ENCODE measurements at places on chromosomes 6 and 20.

- DNase-seq: no peak
Observed at GRCh38 chr6:82196161-82196560, 51.4 kb downstream of the IBTK start.

DNA sequence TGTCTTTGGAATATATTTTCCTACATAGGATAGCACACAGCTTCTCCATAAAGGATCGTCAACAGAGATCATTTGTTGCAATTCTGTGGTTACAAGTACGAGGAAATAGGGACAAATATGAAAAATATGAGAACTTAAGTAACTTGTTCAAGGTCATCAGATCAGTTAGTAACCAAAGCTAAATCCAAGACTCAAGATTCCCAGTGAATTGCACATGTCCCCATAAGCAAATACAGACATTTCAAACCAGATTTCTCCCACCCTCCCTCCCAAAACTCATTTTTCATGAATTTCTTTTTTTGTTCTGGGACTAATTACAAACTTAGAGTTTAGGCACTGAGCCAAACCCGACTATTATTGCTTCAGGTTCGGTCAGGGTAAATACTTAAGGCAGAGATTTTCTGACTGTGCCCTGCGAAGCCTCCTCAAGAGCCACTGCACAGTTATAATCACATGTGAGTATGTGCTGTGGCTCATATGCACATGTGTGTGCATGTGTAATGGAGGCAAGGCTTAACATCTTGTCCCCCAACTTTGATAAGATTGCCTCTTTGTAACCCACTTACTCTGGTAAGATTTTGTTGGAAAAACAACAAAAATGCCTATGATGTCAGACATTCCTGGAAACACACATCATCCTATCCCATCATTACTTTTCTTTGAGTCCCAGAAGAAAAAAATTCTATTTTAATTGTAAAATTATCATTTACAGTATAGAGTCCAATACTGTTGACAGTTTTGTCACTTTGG, 216.2 kb downstream of the CD83 start:
- no peak for DNase-seq

- no peak for DNase-seq
Observed at GRCh38 chr6:166556863-166557322, 29.6 kb downstream of the RAMACL start.

GRCh38 chr6:3873051-3873450, 23.9 kb downstream of the FAM50B start:
- DNase-seq: no peak

GRCh38 chr6:36701401-36701991, 3.9 kb downstream of the RAB44 start:
- no peak for DNase-seq

- peak; percentile 71 for DNase-seq
Observed at GRCh38 chr6:35415065-35415891, 36.9 kb upstream of the FANCE start.

DNA sequence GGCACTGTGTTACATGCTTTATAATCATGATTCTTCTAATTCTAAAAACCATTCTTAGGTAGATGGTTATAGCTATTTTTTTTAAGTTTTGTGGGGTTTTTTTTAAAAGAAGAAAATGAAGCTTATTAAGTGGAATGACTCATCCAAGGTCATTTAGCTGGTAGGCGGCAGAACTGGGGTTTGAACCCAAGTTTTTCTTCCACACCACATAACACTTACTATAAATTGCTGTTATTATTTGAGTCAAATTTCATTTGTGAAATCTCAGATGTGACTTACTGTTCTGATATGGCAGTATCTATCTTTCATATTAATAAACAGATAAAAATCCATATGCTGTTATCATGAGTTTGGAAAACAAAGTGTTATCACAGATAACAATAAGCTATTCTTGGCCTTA, 10.4 kb upstream of the COL10A1 start:
- DNase-seq: no peak

DNA sequence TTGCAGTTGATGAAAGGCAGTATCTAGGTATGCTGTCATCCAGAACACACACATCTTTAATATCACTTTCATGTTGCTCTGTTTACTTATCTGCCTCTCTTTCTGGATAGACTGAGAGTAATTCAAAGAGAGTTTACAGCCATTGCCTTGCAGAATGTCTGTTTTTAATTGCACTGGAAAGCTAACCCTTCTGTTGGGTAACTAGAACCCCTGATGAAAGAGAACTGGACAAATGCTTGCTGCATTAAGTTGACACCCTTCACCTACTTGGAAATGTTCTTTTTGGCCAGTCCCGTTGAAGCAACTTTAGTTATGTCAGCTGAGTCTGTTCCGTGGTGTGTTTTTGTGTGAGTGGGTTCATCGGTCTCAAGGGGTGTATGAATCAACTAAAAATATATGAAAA, 383.8 kb upstream of the CITED2 start:
- no peak for DNase-seq

DNA sequence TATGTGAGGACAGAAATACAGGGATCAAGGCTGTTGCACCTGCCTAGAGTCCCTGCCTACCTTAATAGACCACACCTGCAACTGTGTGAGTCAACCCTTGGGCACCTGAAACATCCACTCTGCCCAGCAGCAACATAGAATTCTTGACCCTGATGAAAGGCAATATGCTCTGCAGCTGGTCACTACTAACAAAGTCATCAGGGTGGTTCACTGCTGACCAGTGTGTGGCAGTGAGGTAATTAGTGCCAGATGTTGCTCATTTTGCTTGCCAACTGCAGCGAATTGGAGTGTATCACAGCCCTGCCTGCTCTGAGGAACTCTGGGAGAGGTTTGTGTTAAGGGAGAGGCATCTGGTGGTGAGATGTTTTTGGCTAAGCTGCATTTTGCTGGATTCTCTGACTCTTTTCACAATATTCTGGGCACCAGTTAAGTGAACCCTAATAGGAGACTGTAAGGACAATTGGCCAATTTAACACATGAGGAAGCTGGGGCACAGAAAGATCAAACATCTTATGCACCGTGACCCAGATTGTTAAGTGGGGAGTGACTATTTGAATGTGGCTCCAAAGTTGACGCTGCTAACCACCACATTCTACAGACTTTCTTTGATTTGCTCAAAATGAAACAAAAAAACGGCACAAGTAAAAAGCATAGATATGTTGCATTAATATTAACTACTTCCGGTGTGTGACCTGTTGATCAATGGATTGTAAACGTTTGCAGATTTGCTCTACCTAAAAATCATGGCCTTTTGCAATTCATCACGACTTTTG, 61.9 kb upstream of the OPRM1 start:
- no peak for DNase-seq

Measured in ELF-1 (cell line).